ENCODE measurements at places on chromosomes 5 and 9. TPM values are rescaled to one million over a fixed set of nuclear protein-coding genes. Genes with fewer than 3 reads are reported as not detected.

DNA sequence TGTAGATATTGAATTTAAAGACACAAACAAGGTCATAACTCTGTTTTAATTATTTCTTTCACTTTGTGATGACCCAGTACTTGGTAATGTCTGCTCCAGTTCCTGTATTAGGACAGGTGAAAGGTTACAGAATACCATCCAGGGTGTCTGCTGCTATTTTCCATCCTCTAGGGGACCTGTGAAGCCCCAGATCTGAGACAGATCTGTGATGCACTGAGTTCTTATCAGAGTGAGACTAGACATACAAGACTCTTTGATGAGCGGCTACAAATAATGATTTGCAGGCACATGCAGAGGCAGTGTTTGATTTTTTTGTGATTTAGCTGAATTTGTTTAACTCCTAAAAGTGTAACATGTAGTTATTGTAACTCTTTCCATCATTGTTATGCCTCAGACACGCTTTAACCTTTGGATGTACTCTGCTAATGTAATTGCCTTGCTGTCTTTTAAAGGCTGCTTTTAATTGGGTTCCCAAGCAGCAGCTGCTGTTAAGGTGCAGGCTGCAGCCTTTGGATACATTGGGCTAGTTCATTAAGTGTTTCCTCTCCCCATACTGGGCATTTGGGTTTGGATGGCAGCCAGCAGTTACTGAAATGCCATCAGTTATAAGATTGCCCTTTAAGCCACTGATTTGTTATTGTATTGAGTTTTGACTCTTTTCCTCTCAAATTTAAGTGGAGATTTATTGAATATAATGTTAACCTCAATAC lies 63.3 kb downstream of the RASGRF2 start:
- DNase-seq = no peak

DNA sequence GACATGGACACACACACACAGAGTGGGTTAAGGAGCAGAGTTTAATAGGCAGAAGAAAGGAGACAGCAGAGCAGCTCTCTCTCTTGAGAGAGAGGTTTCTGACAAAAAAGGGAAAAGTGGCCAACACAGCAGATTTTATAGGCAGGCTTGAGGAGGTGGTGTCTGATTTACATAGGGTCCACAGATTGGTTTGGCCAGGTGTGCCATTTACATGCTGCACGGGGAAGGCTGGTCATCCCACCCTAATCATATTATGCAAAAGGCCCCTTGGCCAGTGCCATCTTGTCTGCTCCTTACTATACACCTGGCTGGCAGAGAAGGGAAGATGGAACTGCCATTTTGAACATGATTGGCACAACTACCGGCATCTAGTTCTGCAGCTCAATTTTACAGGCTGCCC lies 240.8 kb downstream of the NPR3 start:
- DNase-seq = no peak

RNF224 gene
- not detected for total RNA-seq

GRCh38 chr9:99134893-99135341 lies 30.0 kb downstream of the TGFBR1 start:
- DNase-seq = no peak

GRCh38 chr5:71597001-71597400 lies 9.9 kb downstream of the MCCC2 start:
- DNase-seq = no peak

GRCh38 chr9:613771-614347 lies 227.6 kb upstream of the DMRT1 start:
- DNase-seq = peak; percentile 84

DNA sequence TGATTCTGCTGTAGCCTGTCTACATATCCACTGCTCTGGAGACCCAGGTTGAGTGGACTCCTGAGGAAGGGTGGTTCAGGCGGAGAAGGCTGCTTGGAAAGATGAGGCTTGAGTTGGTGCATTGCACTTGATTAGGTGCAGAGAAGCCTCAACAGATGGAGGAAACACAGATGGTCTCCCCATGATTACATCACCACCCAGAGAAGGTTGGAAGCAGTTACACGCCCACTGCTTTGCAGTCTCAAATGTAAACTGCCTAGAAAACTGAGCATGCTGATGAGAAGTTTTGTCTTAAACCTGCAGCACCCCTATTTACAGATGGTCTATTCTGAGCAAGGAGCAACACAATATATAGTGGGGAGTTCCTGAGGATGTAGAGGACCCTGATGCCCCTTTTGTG lies 266.6 kb downstream of the PIK3R1 start:
- DNase-seq = no peak

FAXDC2 gene
- 7.3 TPM for total RNA-seq

- DNase-seq = no peak
Observed at GRCh38 chr5:143302341-143303045, 101.0 kb downstream of the NR3C1 start.

BTNL8 gene
- 0.22 TPM for total RNA-seq

All from neural progenitor cell (in vitro differentiated cells).